Kidney epithelial cell (primary cell): ENCODE measurements at places on chromosomes 12 and 14. TPM values are rescaled to one million over a fixed set of nuclear protein-coding genes. Genes with fewer than 3 reads are reported as not detected.

- DNase-seq, result no peak
These were observed 46.9 kb downstream of the BTG1 start for GRCh38 chr12:92098594-92099380.

- DNase-seq, result no peak
These were observed 18.9 kb downstream of the TMEM120B start for GRCh38 chr12:121731473-121731872.

DNA sequence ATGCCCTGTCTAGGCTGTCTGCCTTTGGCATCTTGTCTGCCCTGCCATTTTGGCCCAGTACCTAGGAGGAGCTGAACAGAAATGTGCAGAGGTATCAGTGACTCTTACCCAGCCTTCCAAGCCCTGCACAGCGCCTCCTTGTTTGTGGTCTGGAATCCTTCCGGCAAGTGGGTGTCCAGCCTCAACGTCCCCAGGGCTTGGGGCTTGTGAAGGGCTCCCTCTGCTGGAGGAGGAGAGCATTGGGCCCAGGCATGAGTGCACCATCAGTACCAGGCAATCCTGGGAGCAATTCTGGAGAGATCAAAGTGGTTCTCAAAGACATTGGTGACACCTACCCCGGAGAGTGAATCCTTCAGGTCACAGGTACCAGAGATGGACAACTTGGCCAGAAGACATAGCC is 2.4 kb upstream of the TCL1B start:
- DNase-seq, result no peak

DNA sequence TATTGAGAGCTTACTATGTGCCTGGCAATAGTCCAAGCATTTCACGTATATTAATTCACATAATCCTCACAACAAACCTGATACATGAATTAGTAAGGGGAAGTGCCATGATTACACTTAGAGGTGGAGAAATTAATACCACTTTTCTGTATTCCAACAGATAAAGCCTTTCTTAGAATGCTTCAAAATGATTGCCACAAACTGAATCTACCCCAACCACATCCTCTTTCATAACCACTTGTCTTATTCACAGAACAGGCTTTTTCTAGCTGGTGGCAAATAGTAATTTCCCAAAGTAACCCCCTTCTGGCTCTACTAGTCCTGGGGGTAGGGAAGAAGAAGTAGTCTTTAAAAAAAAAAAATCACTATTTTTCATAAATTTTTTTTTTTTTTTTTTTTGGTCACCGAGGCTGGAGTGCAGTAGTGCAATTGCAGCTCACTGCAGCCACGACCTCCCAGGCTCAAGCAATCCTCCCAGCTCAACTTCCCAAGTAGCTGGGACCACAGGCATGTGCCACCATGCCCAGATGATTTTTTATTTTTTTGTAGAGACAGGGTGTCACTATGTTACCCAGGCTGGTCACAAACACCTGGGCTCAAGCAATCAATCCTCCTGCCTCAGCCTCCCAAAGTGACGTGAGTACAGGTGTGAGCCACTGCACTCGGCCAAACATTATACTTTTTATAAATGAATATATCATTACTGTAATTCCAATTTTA is 59.0 kb upstream of the ARID2 start:
- DNase-seq, result no peak

GRCh38 chr12:2335109-2335508 is 282.3 kb downstream of the CACNA1C start:
- DNase-seq, result no peak

DNA sequence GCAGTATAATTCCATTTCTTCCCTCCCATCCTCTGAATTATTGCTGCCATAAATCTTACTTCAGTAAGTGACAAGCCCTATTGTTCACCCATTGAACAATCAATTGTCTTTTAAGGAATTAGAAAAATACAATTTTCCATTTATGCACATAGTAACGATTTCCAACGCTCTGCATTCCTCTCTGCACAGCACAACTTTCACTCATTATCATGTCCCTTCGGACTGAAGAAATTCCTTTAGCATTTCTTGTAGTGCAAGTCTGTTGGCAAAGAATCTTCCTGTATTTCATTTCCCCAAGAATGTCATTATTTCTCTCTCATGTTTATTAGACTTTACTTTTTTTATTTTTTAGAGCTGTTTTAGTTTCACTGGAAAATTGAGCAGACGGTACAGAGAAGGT is 252.1 kb upstream of the RTL1 start:
- DNase-seq, result no peak

DNA sequence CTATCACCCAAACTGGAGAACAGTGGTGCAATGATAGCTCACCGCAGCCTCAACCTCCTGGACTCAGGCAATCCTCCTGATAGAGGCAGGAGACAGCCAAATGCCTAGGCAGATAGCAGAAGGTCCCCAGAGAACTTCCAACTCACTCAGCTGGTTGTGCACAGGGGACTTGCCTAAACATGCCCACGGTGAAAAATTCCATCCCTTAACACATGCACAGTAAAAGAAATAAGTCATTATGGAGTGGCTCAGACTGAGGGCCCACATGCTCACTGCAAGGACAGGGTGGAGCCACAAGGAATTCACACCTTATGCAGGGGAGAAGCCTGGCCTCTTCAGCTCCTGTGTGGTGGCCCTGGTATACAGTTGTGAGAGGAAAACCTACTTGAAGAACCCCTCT is 525.8 kb upstream of the ATP2B1 start:
- DNase-seq, result no peak

GRCh38 chr14:75851574-75851866 is 130.3 kb downstream of the TGFB3 start:
- no peak for DNase-seq

GRCh38 chr12:78966062-78966461 is 101.5 kb downstream of the SYT1 start:
- DNase-seq, result no peak

Gene TGM1
- total RNA-seq, result 3.1 and 12.3 TPM in 2 replicates

Gene VWF
- 0.42 and 1.5 TPM in 2 replicates for total RNA-seq

Gene NANOG
- total RNA-seq, result 0.34 TPM in 1 of 2 replicates, not detected in the other
